ENCODE measurements at places on chromosomes 2 and 18. TPM values are rescaled to one million over a fixed set of nuclear protein-coding genes. Genes with fewer than 3 reads are reported as not detected.

DNA sequence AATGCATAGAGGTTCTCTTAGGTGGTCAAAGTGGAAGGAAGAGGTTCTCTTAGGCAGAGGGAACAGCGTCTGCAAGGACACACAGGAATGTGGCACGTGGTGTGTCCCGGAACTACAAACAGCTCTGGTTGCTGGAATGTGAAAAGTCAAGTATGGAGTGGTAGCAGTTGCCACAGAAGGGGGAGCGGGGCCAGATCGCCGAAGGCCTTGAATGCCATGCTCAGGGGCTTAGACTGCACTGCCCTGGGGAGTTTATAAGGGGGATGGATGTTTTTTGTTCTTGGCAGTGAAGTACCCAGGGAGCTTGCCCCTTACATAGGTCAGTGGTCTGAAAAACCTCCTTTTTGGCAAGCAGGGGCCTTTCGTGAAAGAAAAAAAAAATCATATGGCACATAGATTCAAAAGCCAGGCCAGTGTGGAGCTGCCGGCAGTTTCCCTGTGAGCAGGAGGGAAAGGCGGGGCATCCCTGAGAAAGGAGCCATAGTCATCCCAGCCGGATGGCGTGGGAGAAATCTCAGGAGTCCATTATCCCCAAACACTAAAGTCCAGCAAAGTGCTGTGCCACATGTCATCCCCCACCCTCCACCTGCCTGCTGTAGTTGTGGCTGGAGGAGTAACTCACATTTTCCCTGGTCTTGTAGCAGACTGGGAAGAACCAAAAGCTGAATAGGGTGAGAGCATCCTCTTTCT, 45.4 kb downstream of the GORASP2 start:
- peak; percentile 29 for DNase-seq

DNA sequence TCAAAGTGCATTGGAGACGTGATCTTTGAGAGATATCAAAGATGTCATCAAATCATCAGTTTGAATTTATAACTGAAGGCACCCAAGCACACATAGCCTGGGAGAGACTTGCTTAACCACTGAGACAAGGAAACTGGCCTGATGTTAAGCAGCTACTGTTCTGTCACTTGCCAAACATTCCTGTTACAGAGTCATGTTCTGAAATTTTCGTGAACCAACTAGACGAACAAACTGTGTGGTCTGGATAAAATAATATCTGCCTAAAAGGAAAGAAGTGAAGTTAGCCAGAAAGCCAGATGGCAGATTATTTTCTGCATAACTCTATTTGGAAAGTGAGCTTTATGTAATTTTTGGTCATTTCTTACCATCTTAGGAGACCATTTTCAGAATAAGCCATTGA, 51.4 kb downstream of the SPATS2L start:
- no peak for DNase-seq

- DNase-seq: no peak
Measured at GRCh38 chr18:7068871-7069590, 48.6 kb downstream of the LAMA1 start.

GRCh38 chr2:18455236-18455862, 105.1 kb downstream of the RDH14 start:
- DNase-seq: peak; percentile 51

- DNase-seq: no peak
Measured at GRCh38 chr2:120751553-120751952, 15.9 kb downstream of the GLI2 start.

- no peak for DNase-seq
Measured at GRCh38 chr18:45608400-45608799, 6.9 kb upstream of the SLC14A2 start.

- no peak for DNase-seq
Measured at GRCh38 chr2:42906111-42906556, 113.8 kb upstream of the HAAO start.

GRCh38 chr18:9454061-9454703, 21.1 kb upstream of the RALBP1 start:
- DNase-seq: no peak

DNA sequence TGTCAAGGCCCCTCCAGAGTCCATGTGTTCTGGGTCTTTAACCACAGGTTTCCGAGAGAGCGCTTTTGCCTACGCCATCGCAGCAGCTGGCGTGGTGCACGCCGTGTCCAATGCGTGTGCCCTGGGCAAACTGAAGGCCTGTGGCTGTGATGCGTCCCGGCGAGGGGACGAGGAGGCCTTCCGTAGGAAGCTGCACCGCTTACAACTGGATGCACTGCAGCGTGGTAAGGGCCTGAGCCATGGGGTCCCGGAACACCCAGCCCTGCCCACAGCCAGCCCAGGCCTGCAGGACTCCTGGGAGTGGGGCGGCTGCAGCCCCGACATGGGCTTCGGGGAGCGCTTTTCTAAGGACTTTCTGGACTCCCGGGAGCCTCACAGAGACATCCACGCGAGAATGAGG, 9.3 kb downstream of the WNT10A start:
- no peak for DNase-seq

DNA sequence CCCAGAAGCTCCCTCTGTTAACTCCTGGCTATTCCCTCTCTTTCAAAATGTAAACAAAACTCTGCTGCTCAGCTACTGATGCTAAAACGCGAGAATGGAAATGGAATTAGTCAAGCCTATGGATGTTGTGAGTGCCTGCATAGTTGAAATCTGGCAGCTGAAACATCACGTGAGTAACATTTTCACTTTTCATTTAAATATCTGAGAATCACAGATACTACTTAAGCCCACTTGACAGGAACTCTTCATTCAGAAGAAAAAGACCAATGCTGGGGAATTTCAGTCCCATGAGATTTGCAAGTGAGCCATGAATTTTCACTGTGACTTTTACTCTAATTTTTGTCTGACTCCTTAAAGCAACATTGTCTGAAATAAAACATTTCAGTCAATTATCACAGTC, 215.3 kb upstream of the SESTD1 start:
- DNase-seq: peak; percentile 4

- DNase-seq: no peak
Measured at GRCh38 chr2:45726188-45726587, 74.7 kb downstream of the PRKCE start.

The LBH gene
- 71.0 TPM for total RNA-seq

The COL5A2 gene
- 187 TPM for total RNA-seq

The MFSD6 gene
- 11.0 TPM for total RNA-seq

The VPS54 gene
- total RNA-seq: 19.2 TPM

The UGT1A8 gene
- not detected for total RNA-seq

The IL1B gene
- 0.06 TPM for total RNA-seq

The PLGLB1 gene
- 0.96 TPM for total RNA-seq
